Posterior vena cava (tissue), 2 donors: ENCODE measurements at places on chromosomes 1 and 21. TPM values are rescaled to one million over a fixed set of nuclear protein-coding genes. Genes with fewer than 3 reads are reported as not detected.

DNA sequence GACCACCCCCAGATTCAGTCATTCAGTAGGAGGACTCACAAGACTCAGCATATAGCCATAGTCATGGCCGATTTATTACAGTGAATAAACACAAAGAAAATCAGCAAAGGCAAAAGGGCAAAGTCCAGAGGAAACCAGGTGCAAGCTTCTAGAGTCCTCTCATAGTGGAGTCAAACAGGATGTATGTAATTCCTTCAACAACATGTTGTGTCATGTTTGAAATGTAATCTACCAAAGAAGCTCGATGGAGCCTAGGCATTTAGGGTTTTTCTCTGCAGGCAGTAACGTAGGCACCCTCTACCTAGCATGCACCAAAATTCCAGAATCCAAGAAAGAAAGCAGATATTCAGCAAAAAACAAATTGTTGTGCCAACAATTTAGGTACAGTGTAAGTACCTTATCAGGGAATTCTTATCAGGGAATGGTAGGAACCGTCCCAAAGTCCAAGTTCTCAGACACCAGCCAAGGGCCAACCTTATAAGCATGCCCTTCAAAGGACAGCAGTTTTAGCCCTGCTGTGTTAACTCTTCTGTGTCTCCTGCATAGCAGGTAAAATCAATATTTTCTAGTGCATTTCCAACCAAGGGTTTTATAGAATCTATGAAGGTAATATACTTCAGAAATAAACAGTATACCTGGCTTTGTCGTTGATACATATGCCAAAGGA lies 16.1 kb upstream of the SLAMF6 start:
- DNase-seq = no peak

ODR4 gene
- 16.4 TPM for total RNA-seq

GRCh38 chr21:15208786-15209185 lies 144.0 kb upstream of the NRIP1 start:
- no peak for DNase-seq

AGL gene
- total RNA-seq = 54.7 TPM

- DNase-seq = no peak
Observed at GRCh38 chr21:25949701-25950100, 214.9 kb downstream of the GABPA start.
